Activated T-cell treated with anti-CD3 and anti-CD28 coated beads for 48 hours (primary cell): ENCODE measurements at places on chromosomes 4 and X.

DNA sequence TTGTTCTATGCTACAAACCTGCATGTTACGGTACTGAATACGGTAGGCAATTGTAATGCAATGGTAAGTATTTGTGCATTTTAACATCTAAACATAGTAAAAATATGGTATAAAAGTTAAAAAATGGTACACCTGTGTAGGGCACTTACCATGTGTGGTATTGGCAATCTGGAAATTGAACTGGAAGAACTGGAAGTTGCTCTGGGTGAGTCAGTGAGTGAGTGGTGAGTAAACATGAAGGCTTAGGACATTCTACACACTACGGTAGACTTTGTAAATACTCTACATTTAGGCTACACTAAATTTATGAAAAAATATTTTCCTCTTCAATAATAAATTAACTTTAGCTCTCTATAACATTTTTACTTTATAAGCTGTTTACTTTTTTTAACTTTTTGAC lies 78.9 kb downstream of the RRAGB start:
- no peak for DNase-seq

DNA sequence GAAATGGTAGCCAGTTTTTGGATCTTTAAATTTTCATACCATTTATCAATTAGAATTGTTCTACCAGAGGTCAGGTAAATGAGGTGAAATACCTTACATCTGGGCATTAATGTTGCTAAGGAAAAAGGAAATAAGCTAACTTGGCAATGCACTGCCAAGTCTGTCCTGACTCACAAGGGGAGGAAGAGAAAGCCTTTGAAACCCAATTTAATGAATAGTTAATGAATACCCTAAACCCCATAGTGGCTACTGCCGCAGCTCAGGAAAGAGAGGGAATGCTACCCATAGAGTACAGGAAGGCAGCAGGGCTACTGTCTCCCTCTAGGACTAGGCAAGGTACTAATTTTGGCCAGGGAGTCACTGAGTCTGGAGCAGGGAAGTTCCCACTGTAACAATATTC lies 16.8 kb upstream of the DHX15 start:
- no peak for DNase-seq

- DNase-seq, result no peak
Observed at GRCh38 chrX:23731951-23732350, 11.1 kb downstream of the ACOT9 start.

DNA sequence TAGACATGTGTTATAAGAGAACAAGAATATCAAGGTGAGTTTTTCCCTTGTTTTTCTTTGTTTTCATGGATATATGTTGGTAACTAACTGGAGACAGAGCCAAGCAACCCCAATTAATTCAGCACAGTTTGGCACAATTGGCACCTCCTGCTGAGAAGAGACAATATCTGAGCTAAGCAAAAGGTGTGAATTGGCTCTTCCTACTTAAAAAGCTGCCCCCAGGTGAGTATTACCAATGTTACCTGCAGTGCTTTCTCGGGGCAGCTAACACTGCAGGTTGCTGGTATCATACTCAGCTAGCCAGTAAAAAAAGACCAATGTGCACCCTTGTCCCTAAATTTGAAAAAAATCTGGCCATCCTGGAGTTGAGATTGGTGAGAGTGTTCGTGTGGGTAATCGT lies 871.2 kb upstream of the TENM3 start:
- no peak for DNase-seq

DNA sequence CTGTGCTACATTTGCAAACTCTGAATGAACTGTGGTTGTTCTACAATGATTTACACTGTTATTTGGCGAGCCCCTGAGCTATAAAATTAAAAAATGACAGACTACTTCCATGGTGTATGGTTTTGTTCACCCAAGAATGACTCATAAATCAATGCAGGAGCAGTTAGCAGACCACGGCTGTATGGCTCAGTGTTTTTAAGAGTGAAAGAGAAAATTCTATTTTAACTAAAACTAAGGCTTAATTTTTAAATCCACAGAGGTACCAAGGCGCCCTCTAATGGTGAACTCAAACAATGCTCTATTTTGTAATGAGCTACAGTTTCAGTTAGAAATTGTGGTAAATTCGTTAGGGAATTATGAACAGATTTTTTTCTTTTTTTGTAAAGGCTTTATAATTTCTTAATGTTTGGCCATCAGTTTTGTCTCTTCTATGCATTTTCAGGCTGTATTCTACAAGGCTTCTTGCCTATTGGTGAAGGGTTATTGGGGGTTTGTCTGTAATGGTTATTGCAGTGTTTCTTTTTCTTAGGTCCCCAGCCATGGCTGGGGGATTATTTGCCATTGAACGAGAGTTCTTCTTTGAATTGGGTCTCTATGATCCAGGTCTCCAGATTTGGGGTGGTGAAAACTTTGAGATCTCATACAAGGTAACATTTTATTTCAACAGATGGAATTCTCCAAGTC lies 32.5 kb downstream of the HMGB2 start:
- DNase-seq, result no peak
